NCI-H1048 (cell line): ENCODE measurements at places on chromosomes 6 and 20.

DNA sequence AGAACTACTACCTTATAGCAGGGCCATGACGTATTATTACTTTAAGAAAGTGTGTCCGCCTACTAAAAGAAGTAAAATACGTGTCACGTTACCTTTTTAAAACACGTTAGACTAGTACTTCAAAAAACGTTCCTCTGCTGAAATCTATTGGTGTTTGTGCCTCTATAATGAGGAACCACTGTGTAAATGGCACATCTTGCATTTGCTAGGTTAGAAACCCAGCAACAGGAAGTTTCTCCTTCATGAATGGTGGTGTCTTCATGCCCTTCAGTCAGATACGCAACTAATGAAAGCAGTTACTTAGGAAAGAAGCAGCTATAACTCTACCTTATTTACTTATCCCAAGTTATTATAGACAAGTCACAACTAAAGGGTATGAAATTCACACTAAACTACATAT, 343.5 kb downstream of the RNGTT start:
- DNase-seq = no peak

DNA sequence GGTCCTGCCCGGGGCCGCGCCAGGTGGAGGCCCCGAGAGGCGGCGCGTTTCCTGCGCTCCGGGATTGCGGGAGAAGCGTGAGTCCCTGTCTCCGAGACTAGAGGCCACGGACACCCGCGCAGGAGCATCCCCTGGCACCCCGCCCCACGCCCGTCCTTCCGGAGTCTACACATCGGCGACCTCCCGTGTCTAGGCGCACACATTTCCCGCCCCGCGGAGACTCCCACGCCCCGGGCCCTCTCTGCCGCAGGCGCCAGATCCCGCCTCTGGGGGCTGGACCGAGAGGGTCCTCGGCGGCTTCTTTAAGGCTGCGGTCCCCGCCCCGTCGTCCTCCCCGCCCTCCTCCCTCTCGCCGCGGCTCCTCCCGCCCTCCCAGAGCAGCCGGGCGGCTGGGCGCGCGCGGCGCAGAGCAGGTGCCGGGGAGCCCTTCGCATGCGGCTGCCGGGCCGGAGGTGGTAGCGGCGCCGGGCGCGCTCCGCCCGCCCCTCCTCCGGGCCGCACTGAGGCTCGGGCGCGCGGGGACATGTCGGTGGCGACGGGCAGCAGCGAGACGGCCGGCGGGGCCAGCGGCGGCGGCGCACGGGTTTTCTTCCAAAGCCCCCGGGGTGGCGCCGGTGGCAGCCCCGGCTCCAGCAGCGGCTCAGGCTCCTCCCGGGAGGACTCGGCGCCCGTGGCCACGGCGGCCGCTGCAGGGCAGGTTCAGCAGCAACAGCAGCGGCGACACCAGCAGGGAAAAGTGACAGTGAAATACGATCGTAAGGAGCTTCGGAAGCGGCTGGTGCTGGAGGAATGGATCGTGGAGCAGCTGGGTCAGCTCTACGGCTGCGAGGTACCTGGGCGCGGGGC, at the start of gene PPP1R14C:
Gene PPP1R14C (plus strand): TSS at position 375 of the 846 bp plus-strand sequence. CDS start 149 bp downstream, at position 524.
- DNase-seq = peak; percentile 33

DNA sequence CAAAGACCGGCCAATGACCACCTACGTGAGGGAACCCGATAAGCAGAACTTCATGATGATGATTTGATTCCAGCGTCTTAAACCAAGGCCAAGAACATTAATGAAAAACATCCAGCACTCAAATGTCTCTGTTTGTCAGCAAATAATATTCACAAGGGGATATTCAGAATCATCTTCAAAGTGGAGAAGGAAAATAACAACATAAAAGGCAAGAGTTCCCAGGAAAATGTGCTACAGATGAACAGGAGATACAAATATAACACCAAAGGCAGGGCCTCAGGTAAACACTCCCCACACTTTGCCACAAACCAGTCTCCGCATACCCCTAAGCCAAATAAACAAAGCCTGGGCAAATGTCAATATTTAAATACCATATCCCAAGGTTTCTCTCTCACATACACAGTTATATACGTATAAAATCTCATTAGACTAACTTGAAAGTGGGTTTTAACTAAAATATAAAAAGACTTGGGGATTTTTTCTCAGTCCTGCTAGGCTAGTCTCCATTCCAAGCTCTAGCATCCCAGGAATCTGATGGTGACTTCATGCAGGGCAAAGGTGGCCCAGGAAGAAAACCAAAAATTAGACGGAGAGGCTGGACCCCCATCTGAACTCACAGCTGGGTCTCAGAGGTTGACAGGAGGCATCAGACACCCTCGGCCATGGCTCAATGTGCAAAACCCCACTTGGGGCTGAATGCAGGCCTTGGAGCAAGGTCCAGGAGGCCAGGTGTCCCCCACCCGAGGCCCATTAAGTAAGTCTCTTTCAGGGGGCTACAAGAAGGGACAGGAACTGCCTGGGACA, 32.1 kb downstream of the TRAM2 start:
- DNase-seq = no peak

DNA sequence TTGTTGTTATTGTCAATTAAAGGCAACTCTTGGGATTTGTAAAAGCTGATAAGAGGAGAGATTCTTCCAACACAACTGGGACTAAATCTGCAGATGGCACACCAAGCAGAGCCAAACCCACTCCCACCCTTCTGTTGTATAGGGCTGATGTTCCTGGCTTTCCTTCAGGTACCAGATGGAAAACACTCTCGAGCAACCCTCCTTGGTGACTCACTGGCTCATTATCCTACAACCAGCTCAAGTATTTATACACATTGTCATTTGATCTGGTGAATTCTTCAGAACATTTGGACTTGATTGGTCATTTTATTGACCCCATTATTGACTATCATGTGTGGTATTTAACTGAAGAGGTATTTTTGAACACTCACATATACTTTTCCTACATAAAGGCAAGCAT, 190.3 kb upstream of the PCSK2 start:
- no peak for DNase-seq

- no peak for DNase-seq
Observed at GRCh38 chr6:44261581-44261980, 3.8 kb downstream of the NFKBIE start.

DNA sequence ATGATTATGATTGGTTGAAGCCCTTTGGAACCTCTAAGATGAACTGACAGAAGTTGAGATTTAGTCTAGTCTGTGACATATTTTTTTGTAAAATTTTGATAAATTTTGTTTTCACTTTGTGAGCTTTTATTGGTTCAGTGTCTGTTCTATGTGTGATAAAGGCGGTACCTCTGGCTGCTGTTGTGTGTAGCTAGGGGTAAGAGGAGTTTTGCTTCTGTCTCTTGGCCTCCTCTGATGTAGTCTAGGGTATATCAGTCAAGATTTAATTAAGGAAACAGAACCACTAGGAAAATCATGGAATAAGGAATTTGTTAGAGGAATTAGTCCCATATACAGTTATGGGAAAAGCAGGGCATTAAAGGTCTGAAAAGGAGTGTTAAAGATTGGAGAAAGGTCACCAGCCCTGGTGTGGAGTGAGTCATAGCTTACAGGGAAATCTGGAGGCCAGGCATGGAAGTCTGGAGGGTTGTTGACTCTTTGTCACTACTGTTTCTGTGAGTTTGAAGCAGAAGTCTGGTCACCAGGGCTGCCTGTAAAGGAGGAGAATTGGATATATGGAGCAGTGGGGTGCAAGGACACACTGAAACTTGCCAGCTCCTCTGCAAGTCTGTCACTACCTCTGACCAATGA, 28.5 kb downstream of the CDC5L start:
- no peak for DNase-seq

GRCh38 chr6:31049518-31049917, 39.2 kb downstream of the MUC22 start:
- DNase-seq = no peak

DNA sequence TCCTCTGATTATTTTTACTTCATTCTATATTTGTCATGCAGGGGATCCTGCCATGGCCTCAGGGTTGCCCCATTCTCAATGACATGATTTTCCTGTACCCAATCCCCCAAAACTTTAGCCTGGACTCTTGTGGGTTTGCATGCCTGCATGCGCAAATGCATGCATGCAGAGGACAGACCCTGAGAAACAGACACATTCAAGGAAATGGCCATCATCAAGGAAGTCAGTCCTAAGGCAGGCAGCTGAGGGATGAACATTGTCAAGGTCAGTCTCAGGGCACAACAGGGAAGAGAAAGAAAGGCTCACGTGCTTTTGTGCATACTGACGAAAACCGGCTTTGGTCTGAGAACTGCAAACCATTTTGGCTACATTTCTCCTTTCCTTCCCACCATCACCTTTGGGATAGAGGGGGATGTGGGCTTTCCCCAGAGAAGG, 13.1 kb downstream of the NEDD9 start:
- DNase-seq = no peak

GRCh38 chr6:157187182-157188083, 135.9 kb downstream of the TMEM242 start:
- DNase-seq = no peak

DNA sequence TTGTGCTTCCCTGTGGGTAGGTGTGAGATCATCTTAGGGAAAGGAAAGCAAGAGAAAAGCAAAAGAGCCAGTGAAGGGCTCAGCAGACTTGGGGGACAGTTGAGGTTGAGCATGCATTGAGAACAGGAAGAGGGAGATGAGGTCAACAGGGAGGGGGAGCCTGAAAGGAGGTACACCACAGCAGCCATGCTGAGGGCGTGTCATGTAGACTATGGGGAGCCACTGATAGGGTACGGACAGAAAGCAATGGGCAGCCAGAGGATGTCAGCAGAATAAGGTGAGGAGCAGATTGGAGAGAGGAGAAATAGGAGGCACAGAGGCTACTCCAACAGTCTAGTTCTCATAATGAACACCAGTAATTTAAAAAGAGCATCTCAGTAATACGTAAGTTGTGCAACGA, 351.1 kb upstream of the HTR1E start:
- no peak for DNase-seq

DNA sequence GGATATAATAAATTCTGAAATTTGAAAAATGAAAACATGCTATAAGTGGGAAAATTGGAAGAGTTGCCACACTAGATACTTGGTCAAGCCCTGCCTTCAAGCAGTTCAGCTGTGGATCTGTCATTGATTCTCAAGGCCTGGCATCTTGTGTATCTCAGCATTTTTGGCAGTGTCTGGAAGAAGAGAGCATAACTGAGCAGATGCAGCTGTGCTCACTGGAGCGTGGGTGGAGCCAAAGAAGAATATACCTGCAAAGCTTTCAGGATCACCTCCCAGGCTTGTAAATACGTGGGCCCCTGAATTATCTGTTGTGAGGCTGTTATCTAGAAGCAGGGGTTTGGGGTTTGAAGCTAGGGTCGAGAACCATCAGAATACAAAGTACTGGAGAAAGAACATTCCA, 31.3 kb upstream of the CHD6 start:
- DNase-seq = no peak
